ENCODE measurements at places on chromosomes 11 and 22. TPM values are rescaled to one million over a fixed set of nuclear protein-coding genes. Genes with fewer than 3 reads are reported as not detected.

DNA sequence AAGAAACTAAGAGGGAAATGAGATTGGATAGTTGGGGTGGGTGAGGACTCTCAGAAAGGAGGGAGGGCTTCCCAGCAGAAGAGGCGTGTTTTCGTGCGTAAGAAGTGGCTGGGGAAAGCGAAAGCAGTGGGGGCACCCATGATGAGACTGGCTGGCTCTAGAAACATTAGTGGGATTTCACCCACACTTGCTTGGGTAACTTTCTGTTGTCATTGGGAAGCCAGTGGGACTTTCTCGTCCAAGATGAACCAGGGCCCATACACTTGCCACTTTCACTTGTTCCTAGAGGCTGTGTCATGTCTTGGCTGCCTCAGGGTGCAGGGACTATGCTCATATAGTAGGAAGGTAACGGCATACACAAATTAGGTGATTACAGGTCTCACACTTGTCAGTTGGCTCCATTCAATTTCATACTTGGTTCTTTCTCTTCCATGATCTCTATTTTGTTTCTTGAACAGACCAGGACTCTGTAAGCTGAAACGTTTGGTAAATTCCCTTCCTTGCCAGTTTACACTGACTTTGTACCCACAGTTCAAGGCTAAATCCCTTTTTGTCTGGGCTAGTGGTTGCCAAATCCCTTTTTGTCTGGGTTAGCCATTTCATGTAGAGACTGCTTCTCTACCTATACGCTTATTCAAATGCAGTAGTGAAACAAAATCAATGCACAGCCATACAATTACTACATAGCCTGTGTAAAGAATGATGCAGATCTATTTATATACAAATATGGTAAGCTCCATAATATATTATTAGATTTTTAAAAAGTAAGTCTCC, 42.0 kb upstream of the CXCR5 start:
- no peak for DNase-seq

GRCh38 chr11:97979741-97980140, 1041.0 kb upstream of the CNTN5 start:
- DNase-seq: no peak

GRCh38 chr22:42368379-42369249, 63.6 kb downstream of the NFAM1 start:
- DNase-seq: no peak

DNA sequence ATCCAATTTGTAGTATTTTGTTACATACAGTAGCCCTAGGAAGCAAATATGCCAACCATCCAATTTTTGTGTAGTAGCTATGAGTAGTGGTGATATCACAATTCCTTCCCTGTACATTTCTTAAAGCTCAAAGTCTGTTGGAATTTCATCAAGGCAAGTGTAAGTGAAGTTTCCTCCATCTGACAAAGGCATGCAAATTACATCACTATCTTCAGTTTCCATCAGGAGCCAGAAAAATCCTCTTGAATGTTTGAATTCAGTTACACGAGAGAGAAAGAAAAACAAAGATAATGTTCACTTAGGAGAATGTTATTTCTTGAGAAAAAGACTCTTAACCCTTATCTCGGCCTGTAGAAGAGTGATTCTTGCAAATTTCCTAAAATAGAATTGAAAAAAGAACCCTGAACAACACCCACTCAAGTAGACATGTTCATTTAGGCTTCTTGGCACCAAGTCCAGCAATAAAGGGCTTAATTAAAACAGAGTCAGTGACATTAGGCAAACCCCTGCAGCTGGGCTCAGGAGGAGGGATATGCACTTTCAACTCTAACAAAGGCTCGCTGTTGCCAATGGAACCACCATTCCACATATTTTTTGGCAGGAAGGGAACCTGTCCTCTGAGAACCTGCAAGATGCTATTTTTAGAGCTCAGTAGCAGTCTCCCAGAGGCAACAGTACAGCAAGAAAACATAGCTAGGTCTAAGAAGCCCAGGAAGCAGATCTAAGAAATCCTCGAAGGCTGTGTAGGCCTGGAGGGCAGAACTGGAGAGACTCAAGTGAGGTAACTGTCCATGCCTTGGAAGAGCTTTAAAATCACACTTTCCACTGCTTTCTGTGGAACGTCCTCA, 144.6 kb downstream of the CCDC81 start:
- DNase-seq: no peak

GRCh38 chr22:19965771-19966709, 24.4 kb upstream of the TXNRD2 start:
- DNase-seq: no peak

GRCh38 chr11:43547889-43548381, 132.6 kb upstream of the HSD17B12 start:
- no peak for DNase-seq

DNA sequence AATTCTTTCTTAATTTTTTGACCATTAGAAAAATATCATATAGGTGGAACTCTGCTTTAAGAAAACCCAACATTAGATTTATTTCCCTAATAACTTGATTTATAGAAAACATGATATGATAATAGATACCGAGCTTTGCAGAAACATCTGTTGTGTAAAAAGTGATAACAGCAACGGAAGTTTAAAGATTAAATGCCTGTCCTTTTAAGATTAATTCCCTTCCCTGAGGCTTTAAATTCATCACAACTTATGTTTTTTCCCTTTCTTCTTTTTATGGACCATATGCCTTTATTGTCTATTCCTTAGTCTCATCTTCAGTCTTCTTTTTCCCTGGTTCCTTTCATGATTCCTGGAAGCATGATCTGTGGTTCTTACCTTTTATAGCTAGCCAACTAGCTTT, 1.9 kb downstream of the USP47 start:
- no peak for DNase-seq

- DNase-seq: no peak
Measured at GRCh38 chr11:70159627-70160570, 43.2 kb upstream of the FADD start.

DNA sequence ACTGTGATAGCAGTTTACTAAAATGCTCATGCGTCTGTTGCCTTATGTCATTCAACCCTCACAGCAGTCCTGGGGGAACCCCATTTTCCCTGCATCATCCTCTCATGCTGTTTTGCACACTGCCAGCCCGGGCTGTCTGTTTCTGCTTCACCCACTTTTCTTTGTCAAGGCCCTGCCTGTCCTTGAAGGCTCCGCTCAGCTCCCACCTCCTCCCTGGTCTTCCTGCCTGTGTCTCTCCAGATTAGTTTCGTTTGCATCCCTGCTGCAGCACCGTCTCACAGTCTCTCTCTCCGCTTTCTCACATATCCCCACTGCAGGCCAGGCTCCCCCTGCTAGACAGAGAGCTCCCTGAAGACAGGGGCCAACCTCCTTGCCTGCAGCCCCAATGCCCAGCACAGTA, 29.9 kb downstream of the SERPINH1 start:
- no peak for DNase-seq

DNA sequence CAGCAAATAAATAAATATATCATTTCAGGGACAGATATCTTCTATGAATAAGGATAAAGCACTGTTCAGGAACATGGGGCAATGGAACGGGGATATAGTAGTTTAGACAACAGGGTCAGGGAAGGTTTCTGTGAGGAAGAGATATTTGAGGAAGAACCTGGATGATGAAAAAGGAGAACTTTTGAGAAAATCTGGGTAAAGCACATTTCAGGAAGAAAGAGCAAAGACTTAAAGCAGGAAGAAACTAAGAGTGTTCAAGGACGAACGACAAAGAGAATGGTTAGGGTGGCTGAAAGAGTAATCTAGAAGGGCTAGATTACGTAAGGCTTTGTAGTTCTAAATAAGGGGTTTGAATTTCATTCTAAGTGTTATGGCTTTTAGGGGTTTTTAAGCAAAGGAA, 12.7 kb downstream of the DDI1 start:
- no peak for DNase-seq

GRCh38 chr22:46087816-46088277, 62.5 kb upstream of the PPARA start:
- no peak for DNase-seq

- no peak for DNase-seq
Measured at GRCh38 chr11:85867751-85868150, 12.6 kb downstream of the CCDC83 start.

GRCh38 chr11:71284525-71285092, 32.2 kb upstream of the SHANK2 start:
- DNase-seq: no peak

DNA sequence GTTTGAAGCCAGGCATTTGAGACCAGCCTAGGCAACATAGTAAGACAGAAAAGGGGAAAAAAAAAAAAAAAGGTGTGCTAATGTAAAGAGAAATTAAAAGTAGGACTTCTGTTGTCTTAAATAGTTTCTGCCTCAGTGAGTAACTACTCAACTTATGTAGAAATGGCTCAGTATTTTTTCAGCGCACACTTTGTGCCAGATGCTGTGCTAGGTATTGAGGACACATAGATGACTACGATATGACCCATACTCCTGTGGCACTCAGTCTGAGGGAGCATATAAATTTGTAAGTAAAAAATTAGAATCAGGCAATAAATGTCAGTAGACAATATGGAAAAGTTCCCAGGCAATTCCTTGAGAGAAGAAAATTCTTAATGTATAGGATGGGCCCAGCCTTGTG, 93.9 kb downstream of the YAP1 start:
- no peak for DNase-seq

DNA sequence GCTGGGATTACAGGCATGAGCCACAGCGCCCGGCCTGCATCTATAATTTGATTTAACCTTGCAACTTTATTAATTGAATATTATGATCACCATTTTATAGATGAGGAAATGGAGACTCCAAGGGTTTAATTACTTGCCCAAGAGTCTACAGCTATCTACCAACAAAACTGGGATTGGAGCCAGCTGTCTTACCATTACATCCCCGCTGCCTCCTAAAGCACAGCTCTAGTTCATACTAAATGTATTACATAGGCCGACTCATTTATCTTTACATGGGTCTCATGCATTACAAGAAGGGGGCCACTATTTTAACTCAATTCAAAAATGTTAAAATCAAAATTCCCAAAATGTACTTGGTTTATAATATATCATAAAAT, 14.1 kb upstream of the TMA7B start:
- no peak for DNase-seq

The MUC5B gene
- not detected for total RNA-seq

The C22orf42 gene
- not detected for total RNA-seq

The KLHL35 gene
- 2.4 TPM for total RNA-seq

The CST6 gene
- not detected for total RNA-seq

The PHF21B gene
- total RNA-seq: not detected

The OR51E2 gene
- total RNA-seq: not detected

The CBX6 gene
- 27.4 TPM for total RNA-seq

The GLYATL1 gene
- total RNA-seq: not detected

All from omental fat pad (tissue), 4 donors.